ENCODE measurements at places on chromosomes 5 and 9.

GRCh38 chr5:115460472-115460871, 84.1 kb downstream of the FEM1C start:
- no peak for DNase-seq

- DNase-seq: no peak
These were observed 42.5 kb downstream of the VAV2 start for GRCh38 chr9:133949486-133950061.

- no peak for DNase-seq
These were observed 38.0 kb downstream of the RIGI start for GRCh38 chr9:32487981-32488380.

DNA sequence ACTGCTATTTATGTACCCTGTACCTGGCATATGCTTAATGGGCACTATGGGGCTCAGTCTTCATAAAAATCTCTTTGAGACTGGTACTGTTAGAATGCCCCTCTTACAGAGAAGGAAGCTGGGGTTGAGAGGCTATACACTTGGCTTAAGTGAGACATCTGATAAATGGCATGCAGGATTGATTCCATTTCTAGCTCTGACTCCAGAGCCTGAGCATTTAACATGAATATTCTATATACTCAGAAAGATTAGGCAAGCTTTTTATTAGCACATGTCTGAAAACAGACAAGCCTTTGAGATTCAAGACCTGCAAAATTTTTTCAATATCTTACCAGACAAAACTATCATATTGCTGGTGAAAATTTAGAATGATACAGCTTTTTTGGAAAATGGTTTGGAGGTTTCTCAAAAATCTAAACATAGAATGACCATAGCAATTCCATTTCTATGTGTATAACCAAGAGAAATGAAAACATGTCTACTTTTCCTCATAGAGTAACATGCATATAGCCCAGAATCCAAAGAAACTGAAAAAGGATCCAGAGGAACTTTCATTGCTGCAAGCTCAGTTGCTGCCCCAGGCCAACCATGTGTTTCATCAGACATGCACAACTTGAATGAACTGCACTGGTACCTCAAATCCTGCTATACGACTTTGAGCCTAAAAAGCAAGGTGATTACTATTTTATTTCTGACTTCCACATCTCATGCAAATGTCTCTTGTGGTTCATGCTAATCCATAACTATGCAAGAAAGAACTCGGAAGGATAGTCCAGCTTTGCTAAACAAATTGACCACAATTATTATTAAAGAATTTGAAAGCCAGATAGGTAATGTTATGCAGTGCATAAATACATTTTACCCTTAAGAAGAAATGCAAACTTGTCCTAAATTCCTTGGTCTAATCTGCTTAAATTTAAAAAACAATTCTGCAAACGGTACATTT, 389.0 kb upstream of the GRIA1 start:
- DNase-seq: no peak

DNA sequence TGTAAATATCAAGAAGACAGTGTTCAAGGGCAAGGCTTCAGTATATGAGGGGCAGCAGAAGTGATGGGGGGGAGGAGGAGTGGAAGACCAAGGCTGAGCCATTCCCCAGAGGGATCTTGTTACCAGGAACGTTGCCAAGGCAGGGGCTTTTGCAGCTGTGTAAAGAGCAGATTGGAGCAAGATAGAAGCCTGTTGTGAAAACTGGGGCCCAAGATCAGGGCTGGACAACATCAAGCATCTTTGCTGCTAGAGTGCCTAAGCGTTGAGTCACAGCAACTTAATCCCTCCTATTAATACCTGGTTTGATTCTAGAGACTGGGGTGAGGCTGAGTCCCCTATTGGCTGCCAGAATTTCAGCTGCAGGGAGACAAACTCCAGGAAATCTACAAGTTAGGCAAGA, 18.4 kb upstream of the ERCC6L2 start:
- DNase-seq: no peak

DNA sequence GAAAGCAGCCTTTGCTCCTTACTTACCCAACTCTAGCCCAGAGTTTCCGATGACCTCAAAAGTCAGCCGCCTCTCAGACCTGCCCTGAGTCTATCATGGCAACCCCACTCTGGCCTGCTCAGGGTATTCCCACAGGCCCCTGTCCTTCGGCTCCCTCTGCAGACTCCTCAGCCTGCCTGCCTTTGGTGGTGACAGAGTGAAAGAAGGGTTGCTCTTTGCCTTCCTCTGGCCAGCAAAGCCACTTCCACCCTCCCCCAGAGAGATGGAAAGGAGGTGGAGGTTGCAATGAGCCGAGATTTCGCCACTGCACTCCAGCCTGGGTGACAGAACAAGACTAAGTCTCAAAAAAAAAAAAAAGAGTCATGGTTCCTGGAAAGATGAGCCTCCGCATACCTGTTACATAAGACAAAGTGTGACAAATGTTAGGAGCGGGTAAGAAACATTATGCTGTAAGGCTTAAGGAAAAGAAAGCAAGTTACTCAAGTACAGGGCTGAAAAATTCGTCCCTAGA, 2.3 kb upstream of the SMIM33 start:
- no peak for DNase-seq

- no peak for DNase-seq
These were observed 52.1 kb upstream of the EQTN start for GRCh38 chr9:27348785-27349697.

GRCh38 chr5:100590867-100591266, 55.7 kb downstream of the FAM174A start:
- no peak for DNase-seq

GRCh38 chr5:10469253-10470050, 27.8 kb downstream of the ROPN1L start:
- no peak for DNase-seq

GRCh38 chr5:32307769-32308194, 5.0 kb downstream of the MTMR12 start:
- no peak for DNase-seq

GRCh38 chr5:112880219-112880964, 19.3 kb downstream of the SRP19 start:
- DNase-seq: no peak

GRCh38 chr9:119368681-119369581, at the start of gene BRINP1:
Gene BRINP1, minus strand, starts transcription at chr9:119369435. Its CDS starts 56,080 bp downstream, at chr9:119313355.
- DNase-seq: no peak

GRCh38 chr9:20028192-20028848, 239.5 kb upstream of the SLC24A2 start:
- no peak for DNase-seq

GRCh38 chr9:126822278-126822677, 17.4 kb downstream of the ZBTB43 start:
- DNase-seq: no peak

DNA sequence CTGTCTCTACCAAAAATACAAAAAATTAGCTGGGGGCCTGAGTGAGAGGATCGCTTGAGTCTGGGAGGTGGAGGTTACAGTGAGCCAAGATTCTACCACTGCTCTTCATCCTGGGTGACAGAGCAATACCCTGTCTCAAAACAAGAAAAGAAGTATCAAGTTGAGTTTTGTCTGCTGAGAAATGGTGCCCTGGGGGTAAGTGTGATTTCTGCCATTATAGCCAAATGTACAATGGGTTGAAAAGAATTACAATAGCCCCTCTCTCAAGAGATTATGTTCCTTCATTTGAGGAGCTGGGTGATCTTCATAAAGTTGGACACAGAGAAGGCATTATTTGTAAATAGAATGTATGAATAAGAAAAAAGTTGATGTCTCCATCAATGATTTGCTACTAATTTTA, 189.4 kb downstream of the GOLPH3 start:
- DNase-seq: no peak

GRCh38 chr9:1219284-1219683, 169.1 kb downstream of the DMRT2 start:
- DNase-seq: no peak

DNA sequence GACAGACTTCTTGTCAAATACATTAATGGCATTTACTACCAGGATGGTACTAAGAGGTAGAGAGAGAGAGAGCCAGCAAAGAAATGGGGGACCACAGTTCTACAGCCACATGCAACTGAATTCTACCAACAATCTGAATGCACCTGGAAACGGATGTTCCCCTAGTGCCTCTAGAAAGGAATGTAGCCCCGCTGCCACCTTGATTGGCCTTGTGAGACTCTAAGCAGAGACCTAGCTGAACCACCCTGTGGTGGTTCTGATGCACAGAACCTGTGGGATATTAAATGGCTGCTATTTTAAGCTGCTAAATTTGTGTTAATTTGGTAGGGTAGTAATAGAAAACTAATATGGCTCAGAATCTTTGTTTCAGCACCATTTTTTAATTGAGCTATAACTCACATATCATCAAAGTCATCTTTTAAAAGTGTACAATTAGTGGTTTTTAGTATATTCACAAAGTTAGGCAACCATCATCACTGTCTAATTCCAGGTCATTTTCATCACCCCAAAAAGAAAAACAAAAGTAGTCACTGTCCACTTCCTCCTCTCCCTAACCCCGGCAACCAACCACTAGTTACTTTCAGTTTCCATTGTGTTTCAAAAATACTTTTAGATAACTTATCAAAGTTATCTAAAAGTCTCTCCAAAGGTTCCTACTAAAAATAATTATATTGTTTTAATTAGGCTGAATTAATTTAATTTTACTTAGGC, 51.7 kb downstream of the CPLANE1 start:
- peak; percentile 48 for DNase-seq

DNA sequence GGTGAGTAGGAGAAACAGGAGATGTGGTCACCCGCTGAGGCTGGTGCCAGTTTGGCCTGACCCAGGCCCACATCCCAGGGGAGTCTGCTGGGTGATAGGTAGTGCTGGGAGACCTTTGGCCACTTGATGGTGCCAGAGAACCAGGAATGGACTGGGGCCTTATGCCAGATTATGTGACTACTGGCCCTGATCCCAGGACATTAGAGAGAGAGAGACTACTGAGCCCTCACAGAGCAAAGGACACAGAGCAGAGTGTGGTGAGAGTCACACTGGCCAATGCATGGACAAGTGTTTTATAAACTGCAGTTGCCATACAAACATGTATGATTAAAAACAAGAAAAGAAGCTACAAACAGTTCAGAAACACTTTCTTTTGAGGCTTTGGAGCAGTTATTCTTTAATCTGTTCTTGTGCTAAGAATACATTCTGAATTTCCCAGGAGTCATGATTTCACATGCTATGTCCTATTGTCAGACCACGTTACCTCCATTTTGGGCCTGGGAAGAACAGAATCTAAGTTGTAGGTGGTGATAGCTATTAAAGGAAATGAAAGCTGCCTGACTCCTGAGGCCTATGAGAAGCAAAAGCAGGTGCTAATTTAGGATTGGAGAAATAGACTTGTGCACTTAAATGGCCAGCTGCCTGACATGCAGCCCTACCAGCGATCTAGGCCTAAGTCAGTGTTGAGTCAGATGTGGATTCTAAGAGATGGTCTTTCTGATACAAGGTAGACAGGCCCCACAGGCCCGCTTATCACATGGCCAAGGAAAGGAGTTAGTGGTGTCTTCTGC, 32.6 kb upstream of the TMOD1 start:
- peak; percentile 12 for DNase-seq

- no peak for DNase-seq
These were observed 94.4 kb downstream of the TMEM215 start for GRCh38 chr9:32877639-32878217.

- DNase-seq: no peak
These were observed at the start of gene DIRAS2 for GRCh38 chr9:90642570-90643539. Gene DIRAS2, minus strand, starts transcription at chr9:90642824. Its CDS starts 28,997 bp downstream, at chr9:90613827.

DNA sequence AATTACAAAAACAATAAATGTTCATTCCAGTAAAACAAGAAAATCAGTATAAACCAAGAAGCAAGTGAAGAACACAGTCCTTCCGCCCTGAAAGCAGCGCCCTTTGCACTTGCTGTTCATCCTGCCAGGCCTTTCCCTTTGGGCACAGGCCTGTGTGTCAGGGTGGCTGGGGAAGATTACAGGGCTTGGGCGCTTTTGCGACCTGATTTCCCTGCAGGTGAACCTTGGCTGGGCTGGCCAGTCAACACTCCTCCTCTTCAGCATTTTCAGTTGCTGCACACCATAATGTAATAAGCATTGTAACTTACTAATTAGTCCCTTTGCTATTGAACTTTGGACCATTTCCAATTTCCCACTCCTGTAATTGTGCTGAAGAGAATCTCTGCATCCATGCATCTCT, 38.6 kb upstream of the TDRD7 start:
- DNase-seq: no peak

GRCh38 chr5:149824120-149824519, 94.0 kb downstream of the PPARGC1B start:
- no peak for DNase-seq

DNA sequence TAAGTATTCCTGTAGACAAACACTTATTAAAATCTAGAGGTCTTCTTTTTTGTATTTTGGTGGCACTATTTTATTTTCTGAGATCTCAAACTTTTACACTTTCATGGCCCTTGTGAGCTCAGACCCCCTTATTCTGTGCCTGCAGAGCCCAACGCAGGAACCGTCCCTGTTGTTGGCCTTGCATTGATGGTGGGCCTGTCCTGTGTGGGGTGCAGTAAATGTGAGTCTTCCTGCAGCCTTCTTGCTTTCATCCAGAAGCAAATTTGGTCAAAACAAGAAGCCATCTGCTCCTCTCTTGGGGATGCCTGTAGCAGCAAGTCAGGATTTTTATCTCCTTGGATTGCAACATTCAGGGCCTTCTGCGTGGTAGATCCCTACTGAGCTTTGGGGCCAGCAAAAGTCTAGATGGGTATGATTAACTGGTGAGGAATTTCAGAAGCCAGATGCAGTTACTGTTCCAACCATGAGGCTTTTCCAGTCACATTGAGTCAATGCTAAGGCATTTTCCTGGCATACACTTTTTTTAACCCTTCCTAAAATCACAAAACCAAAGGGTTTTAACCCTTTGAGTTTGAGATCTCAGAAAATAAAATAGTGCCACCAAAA, 31.7 kb downstream of the BASP1 start:
- DNase-seq: no peak

DNA sequence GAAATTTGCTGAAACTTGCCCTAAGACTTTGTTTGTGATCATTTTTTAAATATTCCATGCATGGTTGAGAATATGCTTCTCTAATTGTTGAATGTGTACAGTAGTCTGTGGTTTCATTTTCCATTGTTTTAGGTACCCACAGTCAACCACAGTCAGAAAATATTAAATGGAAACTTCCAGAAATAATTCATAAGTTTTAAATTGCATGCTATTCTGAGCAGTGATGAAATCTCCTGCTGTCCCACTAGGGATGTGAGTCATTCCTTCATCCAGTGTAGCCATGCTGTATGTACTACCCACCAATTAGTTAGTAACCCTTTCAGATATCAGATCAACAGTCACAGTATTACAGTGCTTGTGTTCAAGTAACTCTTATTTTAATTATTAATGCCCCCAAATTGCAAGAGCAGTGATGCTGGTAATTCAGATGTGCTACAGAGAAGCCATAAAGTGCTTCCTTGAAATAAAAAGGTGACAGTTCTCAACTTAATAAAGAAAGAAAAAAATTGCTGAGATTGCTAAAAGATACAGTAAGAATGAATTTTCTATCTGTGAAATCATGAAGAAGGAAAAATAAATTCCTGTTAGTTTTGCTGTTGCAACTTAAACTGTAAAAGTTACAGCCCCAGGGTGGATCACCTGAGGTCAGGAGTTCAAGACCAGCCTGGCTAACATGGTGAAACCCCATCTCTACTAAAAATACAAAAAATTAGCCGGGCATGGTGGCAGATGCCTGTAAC, 79.9 kb upstream of the FBXL17 start:
- DNase-seq: no peak

- no peak for DNase-seq
These were observed 113.1 kb downstream of the KDM4C start for GRCh38 chr9:6870650-6871477.

GRCh38 chr5:124349931-124350330, 396.5 kb downstream of the ZNF608 start:
- no peak for DNase-seq

Measured in CD4-positive, alpha-beta T cell treated with Interleukin-2 at 100 ng/mL for 4 hours (primary cell).